ENCODE measurements at places on chromosomes 11 and 22.

DNA sequence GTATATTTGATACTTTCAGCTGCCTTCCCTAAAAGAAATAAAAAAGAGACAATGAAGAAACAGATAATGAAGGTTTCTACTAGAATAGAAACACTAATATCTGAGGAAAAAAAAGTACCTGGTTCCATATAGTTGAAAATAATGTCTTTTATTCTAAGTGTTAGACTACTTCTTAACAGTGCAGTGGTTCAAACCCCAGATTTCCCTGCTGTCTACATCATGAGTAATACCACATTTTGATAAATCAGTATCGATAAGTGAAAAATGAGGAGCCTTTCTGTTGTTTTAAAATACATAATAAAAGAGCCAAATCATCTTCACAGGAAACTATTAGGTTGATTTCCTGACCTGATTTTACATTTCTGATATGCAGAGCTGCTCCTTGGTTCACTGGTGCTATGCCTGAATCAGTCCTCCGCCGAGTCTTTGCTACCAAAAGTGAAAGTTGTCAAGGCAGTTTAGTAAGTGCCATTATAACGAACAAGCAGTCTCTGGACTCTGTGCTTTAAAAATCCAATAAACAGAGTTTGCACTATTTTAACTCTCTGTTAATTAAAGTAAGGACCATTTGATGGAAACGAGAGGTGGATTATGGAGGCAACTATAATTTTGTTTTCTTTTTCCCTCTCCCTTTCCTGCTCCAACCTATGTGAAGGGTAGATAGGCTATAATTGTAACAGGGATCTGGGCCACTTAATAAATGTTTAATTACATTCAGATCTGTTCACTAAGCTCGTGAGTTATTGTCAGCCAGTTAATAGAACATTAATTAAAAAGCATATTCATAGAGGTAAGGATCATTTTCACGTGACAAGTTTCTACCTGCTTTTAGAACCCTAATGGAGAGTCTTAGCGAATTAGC is 724.5 kb upstream of the RAG2 start:
- no peak for DNase-seq

DNA sequence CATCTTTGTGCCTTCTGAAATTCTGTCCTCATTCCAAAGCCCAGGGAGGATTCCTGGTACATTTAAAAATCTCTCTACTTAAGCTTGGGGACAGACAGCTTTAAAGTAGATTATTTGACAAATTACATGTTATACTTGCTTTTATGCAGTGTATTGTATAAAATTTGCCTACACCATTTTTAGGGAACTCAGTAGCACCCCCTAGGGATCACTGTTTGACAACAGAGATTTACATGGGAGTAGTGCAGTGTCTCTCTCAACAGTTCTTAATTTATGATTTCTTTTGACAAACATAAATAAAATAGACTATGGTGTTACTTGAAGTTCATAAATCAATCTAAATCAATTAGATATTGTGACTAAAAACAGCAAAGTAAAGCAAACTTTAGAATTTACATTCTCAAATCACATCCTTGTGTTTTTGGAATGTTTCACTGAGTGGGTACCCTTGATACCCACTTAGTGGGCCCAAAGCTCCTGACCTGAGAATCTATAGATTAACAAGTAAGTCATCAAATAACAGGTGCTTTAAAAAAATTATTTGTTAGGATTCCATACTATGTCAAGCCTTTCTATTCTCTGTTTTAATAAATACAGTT is 428.8 kb downstream of the DYNC2H1 start:
- DNase-seq, result peak; percentile 25

- DNase-seq, result no peak
These were observed 172.6 kb upstream of the LUZP2 start for GRCh38 chr11:24324211-24324610.

- peak; percentile 68 for DNase-seq
These were observed 21.1 kb downstream of the RFPL3 start for GRCh38 chr22:32378707-32379272.

DNA sequence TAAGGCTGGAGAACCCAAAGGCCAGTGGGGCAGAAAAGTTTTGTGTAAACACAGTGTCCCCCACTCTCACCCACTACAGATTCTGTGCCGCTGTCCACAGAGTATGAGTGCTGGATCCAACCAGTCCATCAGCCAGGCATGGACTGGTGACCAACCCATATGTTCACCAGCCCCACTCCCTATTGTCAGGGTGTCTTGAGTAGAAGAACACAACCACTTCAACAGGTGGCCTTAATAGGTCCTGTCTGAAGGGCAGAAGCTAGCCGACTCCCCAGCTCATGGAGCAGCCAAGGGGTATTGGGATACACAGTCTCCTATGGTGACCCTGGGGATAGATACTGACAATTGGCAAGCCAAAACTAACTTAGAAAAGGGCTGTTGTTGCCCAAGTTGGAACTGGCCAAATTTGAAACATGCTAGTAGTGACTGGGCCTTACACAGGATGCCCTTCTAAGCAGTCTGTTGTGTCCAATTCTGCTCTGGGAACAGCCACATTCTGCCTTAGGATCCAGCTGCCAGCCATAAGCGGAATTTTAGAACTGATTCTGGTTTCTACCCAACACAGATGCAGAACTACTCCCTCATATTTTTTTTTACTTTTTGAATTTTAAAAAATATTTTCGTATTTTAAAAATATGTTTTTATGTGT is 19.8 kb upstream of the PGM2L1 start:
- DNase-seq, result no peak

DNA sequence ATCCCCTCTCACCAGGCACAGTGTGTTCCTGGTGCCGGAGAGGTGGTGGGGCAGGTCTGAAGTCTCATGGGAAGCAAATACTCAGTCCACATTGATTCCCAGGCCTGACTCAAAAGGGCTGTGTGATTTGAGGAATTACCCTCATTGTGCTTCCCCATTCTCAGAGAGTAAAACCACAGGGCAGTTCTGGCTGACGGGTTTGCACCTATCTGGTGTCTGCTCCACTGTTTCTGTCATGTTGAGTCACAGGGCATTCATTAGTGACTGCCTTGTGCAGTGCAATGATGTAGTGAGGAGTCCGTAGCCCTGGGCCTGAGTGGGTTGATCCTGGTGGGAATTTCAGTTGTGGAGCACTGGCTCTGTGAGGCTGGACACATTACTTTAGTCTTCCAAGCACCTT is 85.2 kb upstream of the ARHGAP20 start:
- DNase-seq, result no peak

DNA sequence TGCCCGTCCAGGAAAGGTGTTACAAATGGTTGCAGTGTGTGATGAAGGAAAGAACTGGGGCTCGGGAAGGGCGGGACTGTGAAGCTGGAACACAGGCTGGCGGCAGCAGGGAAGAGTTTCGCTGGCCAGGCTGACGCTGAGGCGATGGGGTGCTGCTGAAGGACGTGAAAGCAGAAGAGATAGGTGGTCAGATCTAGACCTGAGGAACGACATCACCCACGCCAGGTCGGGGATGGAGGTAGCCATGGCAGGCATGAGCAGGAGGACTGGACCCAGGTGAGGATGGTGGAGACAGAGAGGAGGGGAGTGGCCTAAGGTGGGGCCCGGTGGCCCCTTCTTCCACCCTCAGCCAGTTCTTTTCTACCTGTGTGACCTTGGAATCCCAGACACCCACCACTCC is 9.1 kb downstream of the CDC42EP2 start:
- no peak for DNase-seq

DNA sequence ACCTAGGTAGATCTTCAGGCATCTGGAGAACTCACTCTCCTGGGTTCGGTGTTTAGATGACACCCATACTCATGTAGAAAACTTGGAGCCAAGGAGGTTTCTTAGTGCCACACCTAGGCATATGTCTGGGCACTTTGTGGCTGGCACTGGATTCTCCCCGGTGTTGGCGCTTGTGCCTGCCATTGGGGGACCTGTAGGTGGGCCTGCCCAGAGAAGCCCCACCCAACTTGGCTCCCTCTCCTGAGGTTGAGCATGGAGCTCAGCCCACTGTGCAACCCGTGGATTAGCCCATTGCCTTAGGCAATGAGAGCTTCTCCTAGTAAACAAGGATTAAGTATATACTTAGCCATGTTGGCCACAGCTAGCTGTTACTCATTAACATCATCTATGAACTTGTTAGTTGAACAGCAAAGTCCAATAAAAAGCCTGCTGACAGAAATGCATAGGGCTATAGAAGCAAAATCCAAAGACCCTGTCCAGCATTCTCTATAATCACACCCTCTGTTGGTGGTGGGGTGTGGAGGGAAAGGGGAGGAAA is 335.5 kb upstream of the CHORDC1 start:
- no peak for DNase-seq

- no peak for DNase-seq
These were observed 7.0 kb downstream of the MMP3 start for GRCh38 chr11:102836290-102836875.

DNA sequence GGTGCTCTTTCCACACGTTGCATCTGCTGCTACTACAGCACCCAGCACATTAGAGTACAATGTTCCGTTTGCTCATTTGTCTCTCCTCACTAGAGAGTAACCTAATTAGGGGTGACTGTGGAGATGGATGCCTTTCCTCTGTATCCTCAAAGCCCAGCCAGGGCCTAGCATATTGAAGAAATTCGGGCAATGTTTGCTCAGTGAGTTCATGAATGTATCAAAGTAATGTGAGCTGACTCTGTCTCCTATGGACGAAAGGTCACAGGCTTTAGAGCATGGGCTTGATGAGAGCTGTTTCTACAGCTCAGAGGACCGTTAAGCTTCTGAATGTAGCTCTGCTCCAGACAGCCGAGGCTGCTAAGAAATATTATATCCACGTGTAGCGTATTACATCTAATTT is 67.5 kb downstream of the C11orf58 start:
- no peak for DNase-seq

DNA sequence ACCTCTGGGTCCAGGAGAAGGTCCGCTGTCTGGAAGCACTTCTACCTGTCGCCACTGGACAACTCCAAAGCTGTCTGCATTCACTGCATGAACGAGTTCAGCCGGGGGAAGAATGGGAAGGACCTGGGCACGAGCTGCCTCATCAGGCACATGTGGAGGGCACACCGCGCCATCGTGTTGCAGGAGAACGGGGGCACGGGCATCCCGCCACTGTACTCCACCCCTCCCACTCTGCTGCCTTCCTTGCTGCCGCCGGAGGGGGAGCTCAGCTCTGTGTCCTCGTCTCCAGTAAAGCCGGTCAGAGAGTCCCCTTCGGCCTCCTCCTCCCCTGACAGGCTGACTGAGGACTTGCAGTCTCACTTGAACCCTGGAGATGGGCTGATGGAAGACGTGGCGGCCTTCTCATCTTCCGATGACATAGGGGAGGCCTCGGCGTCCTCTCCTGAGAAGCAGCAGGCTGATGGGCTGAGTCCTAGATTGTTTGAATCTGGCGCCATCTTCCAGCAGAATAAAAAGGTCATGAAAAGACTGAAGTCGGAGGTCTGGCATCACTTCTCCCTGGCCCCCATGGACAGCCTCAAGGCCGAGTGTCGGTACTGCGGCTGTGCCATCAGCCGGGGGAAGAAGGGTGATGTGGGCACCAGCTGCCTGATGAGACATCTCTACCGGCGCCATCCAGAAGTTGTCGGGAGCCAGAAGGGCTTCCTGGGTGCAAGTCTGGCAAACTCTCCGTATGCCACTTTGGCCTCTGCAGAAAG is 31.0 kb downstream of the ZBED4 start:
- DNase-seq, result no peak

- DNase-seq, result no peak
These were observed 966.3 kb downstream of the JRKL start for GRCh38 chr11:97356144-97356543.

DNA sequence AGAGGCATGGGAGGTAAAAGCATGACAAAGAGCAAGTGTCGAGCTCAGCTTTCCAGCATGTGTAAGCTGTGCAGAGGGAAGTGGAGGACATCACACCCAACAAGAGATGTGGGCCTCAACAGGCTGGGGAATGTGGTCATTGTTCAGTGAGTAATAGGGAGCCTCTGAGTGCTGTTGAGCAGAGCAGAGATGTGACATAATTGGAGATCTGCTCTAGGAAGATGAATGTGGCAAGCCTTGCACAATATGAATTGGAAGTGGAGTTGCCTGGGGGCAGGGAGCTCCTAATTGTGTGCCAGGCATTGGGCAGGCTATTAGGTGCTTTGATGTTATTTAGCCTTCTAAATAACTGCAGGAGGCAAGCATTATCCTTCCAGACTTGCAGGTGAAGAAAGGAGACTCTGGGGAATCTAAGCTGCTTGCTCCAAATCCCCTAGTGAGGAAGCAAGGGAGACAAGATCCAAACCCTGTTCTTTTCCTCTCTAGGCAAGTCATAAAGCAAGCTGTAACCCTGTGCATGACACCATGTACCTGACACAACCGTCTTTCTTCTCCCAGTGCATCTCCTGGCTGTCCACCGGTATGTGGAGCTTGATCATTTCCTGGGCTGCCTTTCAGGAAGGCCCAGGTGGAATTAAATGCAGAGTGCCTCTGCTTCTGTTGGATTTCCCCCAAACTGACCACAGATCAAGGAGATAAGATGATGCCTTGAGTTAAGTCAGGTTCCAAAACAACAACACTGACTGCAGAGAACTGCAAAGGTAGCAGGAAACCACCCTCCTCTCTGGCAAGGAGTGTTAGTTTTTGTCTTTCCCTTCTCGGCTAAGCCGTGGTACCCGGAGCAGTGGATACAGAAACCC is 221.4 kb downstream of the TENM4 start:
- DNase-seq, result no peak

DNA sequence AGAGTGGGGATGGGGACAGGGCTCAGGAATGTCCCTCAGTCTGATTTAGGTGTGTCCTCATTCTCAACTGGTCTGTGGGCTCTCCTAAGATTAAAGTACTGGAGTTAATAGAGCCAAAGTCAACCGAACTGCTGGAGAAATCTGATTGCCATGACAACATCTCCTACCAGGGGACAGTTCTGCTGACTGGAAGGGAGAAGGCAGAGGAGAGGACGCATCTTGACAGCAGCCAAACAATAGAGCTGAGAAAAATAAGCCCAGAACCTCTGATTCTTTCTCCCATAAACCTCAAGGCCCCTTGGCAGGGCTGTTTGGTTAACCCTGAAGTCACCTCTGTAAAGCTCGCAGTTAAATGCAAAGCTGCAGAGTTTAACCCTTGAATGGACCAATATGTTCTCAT is 2.8 kb downstream of the KCTD14 start:
- DNase-seq, result peak; percentile 31

GRCh38 chr11:61281581-61282250 is 13.4 kb downstream of the VWCE start:
- DNase-seq, result no peak
